ENCODE measurements at places on chromosomes 6 and 20.

DNA sequence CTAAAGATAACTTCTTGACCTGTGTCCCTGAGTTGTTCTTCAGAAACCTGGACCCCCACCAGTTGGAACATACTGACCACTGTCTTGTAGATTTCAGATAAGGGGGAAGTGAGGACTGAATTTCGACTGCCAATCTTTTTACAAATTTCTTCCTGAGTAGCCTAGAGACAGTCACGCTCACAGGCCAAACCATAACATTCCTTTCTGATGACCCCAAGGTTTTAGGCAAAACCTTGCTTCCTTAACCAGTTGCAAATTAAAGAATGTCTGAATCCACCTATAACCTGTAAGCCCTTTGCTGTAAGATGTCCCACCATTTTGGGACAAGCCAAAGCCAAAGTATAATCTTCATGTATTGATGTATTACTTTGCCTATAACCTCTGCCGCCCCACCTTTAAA, 306.9 kb downstream of the LRFN2 start:
- no peak for DNase-seq

GRCh38 chr20:25987073-25987927, 290.6 kb upstream of the ZNF337 start:
- peak; percentile 18 for DNase-seq

GRCh38 chr20:1942486-1943274, 47.5 kb downstream of the SIRPA start:
- no peak for DNase-seq

DNA sequence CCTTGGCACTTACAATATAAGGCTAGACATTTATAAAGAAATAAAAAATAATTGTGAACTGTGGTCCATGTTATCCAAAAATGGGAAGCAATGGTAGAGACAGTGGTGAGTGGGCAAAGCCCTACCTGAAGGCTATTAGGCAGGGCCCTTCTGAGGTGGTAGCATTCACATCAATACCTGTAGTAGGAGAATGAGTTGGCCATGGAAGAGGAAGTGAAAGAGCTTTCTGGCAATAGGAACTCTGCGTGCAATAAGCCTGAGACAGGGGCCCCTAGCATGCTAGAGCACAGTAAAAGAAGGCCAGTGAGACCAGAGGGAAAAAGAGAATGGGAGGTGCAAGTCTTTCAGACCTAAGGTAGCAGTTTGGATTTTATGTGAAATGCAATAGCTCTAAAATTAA, 754.5 kb downstream of the PTPRT start:
- no peak for DNase-seq

DNA sequence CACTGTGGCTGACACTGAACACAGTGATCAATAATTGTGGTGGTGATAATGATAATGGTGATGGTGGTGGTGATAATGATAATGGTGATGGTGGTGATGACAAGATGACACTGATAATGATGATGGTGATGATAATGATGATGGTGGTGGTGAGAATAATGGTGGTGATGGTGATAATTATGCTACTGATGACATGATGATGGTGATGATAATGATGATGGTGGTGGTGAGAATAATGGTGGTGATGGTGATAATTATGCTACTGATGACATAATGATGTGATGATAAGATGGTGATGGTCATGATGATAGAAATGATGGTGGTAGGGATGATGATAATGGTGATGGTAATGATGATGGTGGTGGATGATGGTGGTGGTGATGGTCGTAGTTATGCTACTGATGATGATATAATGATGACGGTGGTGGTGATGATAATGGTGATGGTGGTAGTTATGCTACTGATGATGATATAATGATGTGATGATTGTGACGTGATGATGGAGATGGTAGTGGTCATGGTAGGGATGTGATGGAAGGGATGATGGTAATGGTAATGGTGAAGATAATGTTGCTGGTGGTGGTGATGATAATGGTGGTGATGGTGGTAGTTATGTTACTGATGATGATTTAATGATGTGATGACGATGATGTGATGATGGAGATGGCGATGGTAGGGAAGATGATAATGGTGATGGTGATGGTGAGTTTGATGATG, 356.5 kb upstream of the CDH4 start:
- no peak for DNase-seq

GRCh38 chr20:59004763-59005522, 2.1 kb downstream of the CTSZ start:
- DNase-seq = no peak

DNA sequence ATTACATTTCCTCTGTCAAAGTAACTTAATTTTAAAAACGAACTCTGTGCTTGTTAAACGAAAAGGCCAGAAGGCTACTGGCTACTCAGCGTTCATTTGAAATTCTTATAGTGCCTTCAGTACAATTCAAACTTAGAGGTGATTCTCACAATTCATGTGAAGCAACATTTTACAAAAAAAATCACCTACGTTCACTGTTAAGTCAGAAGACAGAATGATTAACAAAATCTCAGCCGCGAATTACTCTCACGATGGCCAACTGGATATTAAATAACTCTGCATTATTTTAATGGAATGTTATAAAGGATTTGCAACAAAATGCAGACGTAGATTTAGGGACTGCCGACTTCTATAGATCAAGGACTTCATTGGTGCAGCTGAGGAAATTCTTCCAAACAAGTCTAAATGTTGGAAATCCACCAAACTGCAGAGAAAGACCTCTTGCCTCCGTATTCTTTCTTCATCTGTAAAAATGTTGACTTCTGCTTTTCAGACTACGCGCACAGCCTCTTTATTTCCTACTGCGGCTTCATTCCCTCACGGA, 1.6 kb upstream of the QKI start:
- no peak for DNase-seq

GRCh38 chr6:25176466-25176865, 102.7 kb upstream of the CARMIL1 start:
- no peak for DNase-seq

- no peak for DNase-seq
Measured at GRCh38 chr6:90993770-90994169, 406.9 kb upstream of the MAP3K7 start.

DNA sequence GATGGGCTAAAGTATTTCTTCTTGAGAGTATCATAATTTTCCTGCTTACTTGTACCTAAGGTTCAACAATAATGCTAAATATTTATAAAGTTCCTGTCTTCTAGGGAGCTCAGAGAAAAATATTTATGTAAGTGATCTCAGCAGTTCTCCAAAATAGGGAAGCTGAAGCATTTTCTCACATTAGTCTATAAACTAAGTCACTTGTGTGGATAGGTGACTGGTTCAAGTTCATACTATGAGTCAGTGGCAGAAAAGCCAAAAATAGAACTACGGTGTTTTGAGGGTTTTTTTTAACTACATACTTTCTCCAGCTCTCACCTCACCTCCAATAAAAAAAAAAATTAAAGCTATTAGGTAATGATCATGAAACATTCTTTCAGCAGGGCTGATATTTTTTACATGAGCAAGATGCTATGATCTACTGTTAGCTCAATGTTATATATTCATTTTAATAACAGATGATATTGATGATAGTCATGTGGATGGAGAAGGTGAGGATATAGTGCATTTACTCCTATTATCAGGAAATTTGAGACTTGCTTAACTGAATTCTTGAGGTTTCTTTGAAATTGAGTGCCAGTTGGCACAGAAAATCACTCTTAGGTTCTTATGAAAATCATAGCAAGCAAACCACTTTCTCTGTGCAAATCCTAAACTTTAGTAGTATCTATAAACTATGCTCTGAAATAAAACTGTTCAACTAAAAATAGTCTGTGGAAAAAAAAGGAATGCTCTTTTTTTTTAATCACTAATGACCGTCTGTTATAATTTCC, 4.1 kb upstream of the MOXD1 start:
- no peak for DNase-seq

DNA sequence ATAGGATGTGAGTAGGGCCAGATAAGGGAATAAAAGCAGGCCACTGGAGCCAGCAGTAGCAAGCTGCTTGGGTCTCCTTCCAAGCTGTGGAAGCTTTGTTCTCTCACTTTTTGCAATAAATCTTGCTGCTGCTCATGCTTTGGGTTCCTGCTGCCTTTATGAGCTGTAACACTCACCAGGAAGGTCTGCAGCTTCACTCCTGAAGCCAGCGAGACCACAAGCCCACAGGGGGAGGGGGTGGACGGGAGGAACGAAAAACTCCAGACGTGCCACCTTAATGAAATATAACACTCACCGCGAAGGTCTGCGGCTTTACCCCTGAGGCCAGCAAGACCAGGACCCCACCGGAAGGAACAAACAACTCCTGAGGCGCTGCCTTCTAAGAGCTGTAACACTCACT, 1324.4 kb upstream of the EYS start:
- DNase-seq = no peak

GRCh38 chr20:22776369-22776768, 192.0 kb upstream of the FOXA2 start:
- no peak for DNase-seq

GRCh38 chr6:28941684-28942448, 18.1 kb upstream of the TRIM27 start:
- no peak for DNase-seq

DNA sequence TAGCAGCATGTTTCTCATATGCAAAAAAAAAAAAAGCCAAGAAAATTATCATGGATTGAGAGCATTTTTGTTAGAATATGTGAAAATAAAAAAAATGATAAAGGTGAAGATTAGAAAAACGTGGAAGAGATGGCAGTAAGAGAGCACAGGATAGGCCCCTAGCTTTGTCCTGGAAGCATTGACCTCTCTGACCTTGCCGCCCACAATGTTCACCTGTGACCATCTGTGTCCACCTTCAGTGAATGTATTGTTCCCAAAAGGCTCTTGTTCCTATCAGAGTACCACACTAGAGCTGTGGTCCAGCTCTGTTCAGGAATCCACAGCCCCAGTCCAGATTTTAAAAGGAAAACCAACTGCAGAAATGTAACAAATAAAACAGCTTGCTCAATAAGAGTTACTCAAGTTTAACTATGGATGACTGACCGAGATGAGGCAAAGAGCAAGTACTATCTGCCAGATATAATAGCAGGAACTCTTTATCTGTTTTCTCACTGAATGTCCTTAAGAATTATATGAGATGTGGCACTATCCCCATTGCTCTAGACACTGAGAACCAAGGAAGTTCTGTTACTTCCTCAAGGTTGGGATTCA, 287.7 kb upstream of the STXBP5 start:
- DNase-seq = no peak

DNA sequence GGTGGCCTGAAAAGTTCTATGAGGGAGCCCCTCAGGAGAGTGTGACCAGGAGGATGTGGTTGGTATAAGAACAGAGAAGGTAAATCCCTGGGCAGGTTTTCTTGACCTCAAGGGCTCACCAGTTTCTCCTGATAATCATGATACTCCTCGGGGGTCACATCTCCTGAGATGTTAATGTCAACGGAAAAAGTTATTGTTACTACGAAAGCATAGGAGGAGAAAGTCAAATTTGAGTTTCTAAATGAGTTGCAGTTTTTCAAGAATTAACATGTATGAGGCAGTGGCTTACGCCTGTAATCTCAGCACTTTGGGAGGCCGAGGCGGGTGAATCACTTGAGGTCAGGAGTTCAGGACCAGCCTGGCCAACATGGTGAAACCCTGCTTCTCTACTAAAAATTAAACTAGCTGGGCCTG, 23.4 kb downstream of the MGME1 start:
- no peak for DNase-seq

GRCh38 chr6:148134592-148134991, 208.0 kb upstream of the SASH1 start:
- no peak for DNase-seq

GRCh38 chr6:69542494-69542893, 254.3 kb downstream of the LMBRD1 start:
- no peak for DNase-seq

- DNase-seq = no peak
Measured at GRCh38 chr20:50193836-50194421, 3.3 kb downstream of the CEBPB start.

GRCh38 chr6:713351-713750, 20.4 kb upstream of the EXOC2 start:
- no peak for DNase-seq

GRCh38 chr20:22924949-22925612, 110.0 kb upstream of the SSTR4 start:
- no peak for DNase-seq

DNA sequence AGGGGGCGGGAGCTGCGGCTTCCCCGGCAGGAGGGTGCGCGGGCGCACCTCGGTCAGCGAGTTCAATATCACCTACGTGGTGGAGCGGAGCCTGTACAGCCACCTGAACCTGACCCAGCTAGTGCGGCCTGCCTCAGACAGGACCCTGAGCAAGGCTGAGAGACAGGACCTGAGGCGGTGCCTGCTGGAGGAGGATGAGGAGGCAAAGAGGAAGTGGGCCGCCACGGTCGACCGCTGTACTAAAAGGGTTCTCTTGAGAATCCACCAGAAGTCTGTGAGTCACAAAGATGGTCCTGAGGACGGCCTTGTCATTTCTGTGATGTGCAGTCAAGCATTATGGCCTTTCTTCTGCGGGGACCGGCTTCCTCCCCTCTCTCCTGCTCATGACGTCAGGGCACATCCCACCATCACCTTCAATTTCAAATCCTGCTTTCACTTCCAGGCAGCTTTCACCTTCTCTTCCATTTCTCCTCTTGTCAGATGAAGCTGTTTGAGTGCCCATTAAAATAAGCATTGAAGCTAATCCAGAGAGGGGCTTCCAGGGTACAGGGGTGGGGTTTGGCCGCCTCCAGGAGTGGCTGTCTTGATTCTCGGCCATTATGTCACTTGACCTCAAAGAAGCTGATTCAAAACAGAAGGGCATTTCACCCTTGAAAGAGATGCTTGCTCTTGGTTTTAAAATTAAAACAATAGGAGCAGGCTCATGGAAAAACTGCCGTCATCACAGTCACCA, 177.6 kb downstream of the SASH1 start:
- DNase-seq = no peak

GRCh38 chr20:39069976-39070375, 107.8 kb downstream of the DHX35 start:
- no peak for DNase-seq

- DNase-seq = no peak
Measured at GRCh38 chr20:62183426-62184142, 756 bp downstream of the MTG2 start.

DNA sequence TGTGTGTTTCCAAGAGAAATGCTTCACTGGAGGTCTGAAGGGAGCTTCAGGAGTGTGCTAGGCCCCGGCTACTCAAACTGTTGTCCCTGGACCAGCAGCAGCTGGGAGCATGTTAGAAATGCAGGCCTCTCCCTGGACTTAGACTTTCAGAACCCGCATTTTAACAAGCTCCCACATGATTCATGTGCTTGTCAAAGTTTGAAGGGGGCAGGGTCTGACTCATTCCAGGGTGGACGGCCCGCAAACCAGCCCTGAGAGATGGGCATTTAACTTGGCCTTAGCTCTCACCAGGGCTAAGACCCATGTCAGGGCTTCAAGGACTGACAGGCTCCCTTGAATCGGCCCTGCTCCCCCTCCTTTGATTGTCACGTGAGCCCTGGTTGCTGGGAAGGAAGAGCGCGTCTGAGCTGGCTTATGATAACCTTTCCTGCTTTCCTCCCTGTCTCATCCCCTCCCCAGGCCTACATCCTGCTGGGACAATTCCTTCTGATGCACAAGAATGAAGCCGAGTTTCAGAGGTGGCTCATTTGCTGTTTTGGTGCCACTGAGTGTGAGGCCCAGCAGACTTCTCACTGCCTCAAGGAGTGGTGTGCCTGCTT, 35.5 kb downstream of the BANF2 start:
- DNase-seq = peak; percentile 11

GRCh38 chr6:106141441-106142237, 55.5 kb downstream of the PRDM1 start:
- DNase-seq = no peak

GRCh38 chr6:117483004-117483644, 650 bp downstream of the DCBLD1 start:
- no peak for DNase-seq

- no peak for DNase-seq
Measured at GRCh38 chr20:48808382-48809034, 19.3 kb downstream of the PREX1 start.
